ENCODE measurements at places on chromosomes 11 and 22.

DNA sequence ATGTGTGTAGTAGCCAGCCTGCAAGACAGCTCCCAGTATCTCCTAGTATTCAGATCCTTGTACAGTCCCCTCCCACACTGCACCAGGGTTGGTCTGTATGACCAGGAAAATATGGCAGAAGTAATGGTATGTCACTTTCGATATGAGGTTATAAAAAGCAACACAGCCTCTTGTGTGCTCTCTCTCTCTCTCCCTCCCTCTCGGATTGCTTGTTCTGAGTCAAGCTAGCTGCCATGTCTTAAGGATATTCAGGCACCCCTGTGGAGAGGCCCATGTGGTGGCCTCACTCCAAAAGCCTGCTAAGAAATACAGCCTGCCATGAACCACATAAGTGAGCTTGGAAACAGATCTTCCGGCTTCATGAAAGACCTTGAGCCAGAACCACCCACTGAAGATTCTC is 25.4 kb downstream of the FXYD6 start:
- DNase-seq = no peak

DNA sequence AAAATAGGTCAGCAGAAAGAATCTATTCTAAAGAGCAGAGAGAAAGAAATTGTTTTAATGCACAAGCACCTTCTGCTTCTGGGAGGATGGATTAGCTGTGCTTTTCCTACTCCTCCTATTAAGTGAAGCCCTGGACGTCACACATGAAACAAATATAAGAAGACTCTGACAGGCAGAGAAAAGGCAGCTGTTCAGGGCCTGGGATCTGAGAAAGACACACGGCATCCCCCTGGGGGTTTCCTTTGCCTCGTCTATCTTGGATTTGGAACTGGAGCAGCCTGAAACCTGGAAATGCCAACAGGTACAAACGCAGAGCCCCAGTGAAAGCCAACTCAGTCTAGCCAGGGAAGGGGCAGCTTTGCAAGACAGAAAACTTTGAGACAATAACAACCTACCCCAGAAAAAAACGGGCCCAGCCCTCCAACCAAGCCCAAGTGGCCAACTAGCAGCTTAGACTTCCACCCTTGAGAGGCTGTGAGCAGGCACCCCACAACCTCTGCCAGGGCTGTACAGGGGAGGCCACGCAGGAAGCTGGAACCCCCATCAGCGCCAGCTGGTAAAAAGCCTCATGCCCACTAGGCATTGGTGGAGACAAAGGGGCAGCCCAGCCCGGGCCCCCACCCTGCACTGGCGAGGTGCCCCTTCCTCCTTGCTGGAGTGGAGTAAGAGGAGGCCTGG is 7.3 kb downstream of the CERK start:
- DNase-seq = no peak

- peak; percentile 68 for DNase-seq
Measured at GRCh38 chr22:29313126-29313575, 2.3 kb downstream of the RASL10A start.

DNA sequence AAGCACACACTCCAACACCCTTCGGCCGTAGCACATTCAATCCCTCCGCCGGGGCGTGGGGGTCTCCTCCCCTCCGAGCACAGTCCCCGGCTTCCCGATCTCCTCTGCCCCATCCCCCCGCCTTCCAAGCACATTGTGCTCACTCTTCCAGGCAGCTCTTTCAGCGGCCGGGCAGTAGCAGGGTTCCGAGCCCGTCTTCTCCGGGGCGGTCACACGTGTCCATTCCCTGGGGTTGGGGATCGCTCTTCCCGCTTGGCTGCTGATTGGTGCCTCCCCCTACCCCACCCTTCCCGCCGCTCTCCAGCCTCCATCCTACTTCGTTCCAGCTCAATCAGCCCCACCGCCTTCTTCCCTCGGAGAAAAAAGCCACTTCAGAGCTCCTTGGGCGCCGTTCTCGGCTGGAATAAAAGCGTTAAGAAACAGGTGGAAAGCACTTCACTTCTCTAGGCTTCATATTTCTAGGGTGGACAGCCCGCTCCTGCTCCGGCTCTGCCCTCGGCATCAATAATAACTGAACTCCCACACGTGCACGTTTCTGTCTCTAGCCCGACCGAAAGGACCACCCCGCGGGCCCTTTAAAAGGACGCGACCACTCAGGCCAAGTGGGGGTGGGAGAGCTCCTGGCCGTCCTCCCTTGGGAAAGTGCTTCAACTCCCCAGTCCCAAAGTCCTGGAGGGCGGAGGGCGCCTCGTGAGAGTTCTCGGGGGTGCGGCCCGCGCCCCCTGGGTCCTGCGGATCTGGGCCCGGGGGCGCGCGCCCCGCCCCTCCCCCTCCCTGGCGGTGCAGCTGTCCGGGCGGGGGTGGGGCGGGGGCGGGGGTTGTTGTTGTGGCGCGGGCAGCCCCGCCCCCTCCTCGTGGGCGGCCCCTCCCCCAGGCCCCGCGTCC is 464 bp upstream of the CECR2 start:
- DNase-seq = peak; percentile 25

- DNase-seq = no peak
Measured at GRCh38 chr22:20536590-20537324, 29.3 kb downstream of the MED15 start.

GRCh38 chr11:84685976-84686375 is 941.2 kb downstream of the DLG2 start:
- DNase-seq = no peak

DNA sequence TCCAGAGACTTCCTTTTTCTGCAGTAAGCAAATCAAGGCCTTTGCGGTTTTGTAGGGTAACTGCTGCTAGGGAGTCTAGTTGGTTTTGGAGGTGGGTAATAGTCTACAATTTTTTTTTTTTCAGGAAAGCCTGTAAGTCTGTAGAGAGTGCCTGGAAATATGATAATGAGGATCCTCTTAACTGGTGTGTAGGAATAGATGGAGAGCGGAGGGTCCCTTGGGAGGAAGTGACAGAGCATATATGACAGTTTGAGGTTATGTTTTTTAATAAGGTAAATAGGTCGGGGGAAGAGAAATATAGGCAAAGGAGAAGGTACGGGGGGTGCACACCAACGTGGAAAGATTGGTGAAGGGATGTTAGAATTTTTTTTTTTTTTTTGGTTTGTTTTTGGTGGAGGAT is 25.9 kb downstream of the ZNF195 start:
- DNase-seq = no peak

DNA sequence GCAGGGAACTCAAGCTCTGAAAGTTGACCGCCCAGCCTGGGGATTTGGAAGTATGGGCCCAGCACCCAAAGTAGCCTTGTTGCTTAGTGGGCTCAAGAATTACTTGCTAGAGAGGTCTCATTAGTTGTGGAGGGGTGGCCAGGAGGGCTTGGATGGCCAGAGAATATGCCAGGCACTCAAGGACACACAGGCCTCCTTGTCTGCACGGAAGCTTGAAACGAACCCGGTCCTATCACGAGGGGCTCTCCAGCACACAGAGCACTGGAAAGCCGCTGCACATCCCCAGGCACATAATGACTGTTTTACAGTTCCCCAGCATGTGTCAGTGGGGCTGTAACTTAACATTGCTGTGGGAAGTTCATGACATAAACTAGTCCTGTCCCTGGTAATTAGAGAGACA is 55.9 kb downstream of the NAT10 start:
- DNase-seq = no peak

DNA sequence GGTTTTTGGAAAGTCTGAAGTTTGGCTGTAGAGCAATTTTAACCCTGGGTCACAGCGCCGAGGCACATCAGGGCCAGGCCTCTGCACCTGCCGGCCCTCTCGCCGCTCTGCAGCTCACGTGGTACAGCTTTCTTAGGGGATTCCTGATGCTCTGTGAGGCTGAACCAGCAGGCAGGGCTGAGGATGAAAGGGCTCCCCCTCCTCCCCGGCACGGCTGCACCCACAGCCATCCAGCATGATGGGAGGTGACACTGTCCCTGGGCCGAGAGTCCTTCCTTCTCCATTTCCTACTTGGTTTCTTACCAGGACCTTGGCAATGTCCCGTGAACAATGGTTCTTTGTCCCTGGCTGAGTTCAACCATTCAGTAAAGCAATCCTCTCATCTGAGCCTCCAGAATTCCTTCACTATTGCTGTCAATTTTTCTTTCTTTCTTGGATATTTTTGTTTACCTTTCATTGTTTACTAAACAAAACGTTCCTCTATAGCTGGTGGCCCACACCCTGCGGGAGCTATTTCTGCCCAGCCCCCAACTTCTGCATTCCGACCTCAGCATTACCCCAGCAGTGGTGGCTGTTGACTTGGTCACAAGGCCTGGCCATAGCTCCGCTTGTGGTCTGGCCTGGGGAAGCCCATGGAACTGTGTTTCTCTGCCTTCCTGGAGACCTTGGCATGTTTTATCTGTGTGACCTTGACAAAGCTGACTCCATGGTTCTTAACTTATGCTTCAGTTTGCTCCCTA is 172.8 kb upstream of the B3GAT1 start:
- no peak for DNase-seq

DNA sequence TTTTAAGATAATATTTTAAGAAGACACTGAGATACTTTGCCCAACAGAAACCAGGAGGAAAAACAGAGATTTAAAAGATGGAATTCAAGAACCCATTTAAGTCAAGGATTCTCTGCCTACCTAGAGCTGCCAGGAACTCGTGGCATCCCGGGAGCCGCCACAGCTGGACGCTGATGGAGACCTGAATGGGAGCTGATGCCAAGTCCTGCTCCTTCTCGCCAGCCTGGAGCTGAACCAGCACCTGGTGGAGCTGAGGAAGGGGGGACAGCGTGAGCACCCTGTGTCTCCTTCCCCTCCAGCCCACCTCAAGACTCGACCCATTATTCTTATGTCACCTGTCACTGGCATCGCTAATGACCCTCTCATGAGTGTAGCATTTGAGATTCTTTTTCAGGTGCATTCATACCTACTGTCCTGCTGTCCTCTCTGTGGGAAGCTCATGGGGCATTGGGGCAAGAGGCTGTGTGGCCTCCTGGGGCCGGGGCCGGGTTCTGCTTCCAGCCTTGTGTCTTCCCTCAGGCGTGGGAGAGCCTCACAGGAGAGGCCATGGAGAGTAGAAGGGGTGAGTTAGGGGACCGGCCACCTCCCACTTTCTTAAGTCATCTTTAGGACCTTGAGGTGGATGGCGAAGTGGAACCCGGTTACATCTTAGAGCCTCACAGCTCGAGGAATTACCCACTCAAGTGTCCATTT is 70.8 kb upstream of the PITPNB start:
- DNase-seq = no peak

GRCh38 chr11:64244107-64244506 is 2.6 kb downstream of the PPP1R14B start:
- no peak for DNase-seq

- DNase-seq = peak; percentile 57
Measured at GRCh38 chr11:316031-316701, 2.3 kb downstream of the IFITM1 start.

DNA sequence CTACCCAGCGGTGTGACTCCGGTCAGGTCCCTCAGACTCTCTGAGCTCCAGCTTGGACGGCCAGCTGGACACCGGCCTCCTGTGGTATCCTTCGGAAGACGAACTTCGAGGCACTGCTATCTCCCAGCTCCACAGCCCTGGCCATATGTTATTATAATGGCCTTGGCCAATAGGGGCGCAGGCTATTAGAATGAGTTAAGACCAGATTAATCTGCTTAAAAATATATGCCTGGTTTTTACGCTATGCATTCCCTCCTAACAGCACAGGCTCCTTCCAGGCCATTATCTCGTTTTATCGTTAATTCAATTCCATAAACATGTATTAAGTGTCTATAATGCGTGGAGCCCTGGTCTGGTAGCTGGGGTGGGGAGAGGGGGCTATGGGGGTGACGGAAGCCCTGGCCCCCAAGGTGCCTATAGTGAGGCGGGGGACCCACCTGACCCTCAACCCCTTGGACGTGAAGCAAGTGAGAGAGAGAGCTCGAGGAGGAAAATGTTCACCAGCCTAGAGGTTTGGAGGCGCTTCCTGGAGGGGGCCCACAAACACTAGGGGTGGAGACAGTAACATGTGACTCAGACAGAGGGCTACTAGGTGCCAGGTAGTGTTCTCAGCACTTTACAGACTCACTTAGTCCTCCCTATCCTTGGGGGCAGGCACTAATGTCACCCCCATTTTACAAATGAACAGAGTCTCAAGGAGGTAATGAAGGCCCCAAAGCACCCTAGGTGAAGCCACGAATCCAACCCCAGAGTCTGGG is 37.5 kb upstream of the TCF20 start:
- no peak for DNase-seq

DNA sequence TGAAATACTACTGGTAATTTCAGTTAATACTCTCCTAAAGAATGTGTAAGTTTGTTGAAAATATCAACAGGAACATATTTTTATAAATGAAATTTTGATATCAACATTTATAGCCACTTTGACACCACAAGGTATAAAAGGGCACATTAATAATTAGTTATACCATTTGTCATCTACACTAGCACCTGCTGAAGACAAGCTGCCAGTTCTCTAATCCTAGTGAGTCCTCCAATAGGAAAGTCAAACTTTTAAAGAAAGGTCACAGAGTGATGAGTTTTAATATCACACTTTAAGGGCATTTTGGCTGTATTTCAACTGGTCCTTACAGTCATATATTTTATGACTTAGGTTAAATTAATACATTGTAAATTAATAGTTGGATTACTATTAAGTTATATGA is 52.3 kb downstream of the APOL5 start:
- no peak for DNase-seq

GRCh38 chr11:63816166-63816565 is 2.9 kb downstream of the SPINDOC start:
- DNase-seq = no peak

DNA sequence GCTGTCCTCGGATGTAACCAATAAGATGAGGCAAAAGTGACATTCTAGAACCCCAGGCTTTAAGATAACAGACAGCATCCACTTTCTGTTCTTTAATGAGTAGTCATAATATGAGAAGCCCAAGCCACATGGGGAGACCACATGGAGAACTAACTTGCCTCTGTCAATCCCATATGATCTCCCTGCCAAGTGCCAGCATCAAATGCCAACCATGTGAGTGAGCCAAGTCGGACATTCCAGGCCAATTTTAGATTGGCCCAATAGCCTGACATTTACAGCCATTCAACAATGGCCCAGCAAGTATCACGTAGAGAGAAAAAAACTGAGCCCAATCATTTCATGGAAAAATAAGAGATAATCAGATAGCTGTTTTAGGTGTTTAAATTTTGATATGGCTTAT is 2048.3 kb upstream of the RAG2 start:
- no peak for DNase-seq

- DNase-seq = no peak
Measured at GRCh38 chr11:41320653-41321052, 138.8 kb downstream of the LRRC4C start.

DNA sequence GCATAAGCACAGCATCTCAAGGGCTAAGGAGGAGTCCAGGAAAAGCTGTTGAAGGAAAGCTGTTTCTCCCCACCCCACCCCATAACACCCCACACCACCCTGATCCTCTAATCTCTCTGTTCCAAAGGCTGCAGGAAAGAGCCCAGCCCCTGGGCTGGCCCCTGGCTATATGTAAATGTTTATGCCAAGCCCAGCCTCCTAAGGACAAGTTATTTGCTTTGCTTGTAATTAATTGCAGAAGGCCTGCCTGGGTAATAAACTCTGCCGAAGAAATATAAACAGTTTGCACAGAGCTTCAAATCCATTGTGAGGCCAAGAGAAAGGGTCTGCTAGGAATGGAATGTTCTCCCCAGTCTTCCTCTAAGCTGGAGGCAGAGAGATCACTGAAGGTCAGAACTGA is 21.2 kb downstream of the ARRB1 start:
- DNase-seq = no peak
